A549 treated with CpdA at 1 μM for 4 hours (cell line): ENCODE measurements at places on chromosomes 6 and 20. TPM values are rescaled to one million over a fixed set of nuclear protein-coding genes. Genes with fewer than 3 reads are reported as not detected.

The TFAP2D gene
- total RNA-seq, result not detected in 5 replicates

The TFAP2C gene
- total RNA-seq, result 12.8 to 17.1 TPM (median 15.8 TPM) in 5 replicates

The PDYN gene
- 0.03 TPM in 1 of 5 replicates, not detected in the others for total RNA-seq

The SRXN1 gene
- 278 to 327 TPM (median 283 TPM) in 5 replicates for total RNA-seq

The SEC63 gene
- total RNA-seq, result 20.0 to 27.4 TPM (median 22.8 TPM) in 5 replicates

The CLVS2 gene
- 0.02 to 0.14 TPM (median 0.07 TPM) in 5 replicates for total RNA-seq

The PI16 gene
- not detected in 5 replicates for total RNA-seq

The FAM120B gene
- total RNA-seq, result 9.0 to 10.6 TPM (median 9.9 TPM) in 5 replicates

The PBOV1 gene
- not detected in 5 replicates for total RNA-seq

The RIPOR3 gene
- total RNA-seq, result 0.06 to 0.09 TPM in 2 of 5 replicates, not detected in the others

The MROH8 gene
- total RNA-seq, result 0.79 to 1.3 TPM (median 0.96 TPM) in 5 replicates

The HLA-G gene
- 0.03 TPM in 1 of 5 replicates, not detected in the others for total RNA-seq

The ERVFRD-1 gene
- total RNA-seq, result not detected in 5 replicates

The CLPSL1 gene
- total RNA-seq, result not detected in 5 replicates
